Activated naive CD4-positive, alpha-beta T cell (primary cell): ENCODE measurements at places on chromosomes 6 and 20.

DNA sequence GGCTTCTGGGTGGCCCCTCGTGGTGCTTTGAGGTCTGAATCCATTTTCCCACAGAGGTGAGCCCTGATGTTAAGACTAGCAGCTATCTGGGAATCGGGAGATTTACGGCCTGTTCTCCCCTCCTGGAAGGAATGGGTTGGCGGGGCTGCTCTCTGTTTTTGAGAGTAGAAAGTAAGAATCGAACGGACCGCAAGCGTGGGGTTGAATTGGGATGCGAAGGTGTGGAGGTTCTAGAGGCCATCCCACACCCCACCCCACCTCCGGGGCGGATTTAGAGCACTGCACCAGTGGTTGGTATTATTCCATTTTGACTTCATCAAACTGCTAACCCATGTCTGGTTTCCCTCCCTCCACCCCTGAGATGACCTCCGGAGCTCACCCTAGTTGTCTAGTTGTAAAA is 11.5 kb downstream of the PYGB start:
- DNase-seq = no peak

DNA sequence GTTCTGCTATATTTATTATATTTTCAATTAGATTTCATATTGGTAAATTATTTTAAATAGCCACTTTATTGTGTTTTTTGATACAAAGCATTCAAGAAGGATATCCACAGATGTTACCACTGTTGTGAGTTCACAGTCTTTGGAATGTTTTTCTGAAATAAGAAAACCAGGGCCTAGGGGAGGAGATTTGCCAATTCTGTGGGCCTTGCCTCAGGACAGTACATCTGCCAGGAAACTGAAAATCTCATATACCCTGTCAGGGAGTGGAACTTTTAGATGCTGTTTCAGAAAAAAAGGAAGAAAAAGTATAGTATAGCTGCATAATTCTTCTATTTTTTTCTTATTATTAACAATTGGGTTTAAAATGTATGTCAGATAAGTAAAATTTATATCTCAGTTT is 995.9 kb upstream of the ADGRB3 start:
- DNase-seq = no peak

GRCh38 chr6:138330763-138331162 is 46.9 kb upstream of the SMIM28 start:
- no peak for DNase-seq

- DNase-seq = no peak
These were observed 50.4 kb downstream of the CPXM1 start for GRCh38 chr20:2749951-2750490.

DNA sequence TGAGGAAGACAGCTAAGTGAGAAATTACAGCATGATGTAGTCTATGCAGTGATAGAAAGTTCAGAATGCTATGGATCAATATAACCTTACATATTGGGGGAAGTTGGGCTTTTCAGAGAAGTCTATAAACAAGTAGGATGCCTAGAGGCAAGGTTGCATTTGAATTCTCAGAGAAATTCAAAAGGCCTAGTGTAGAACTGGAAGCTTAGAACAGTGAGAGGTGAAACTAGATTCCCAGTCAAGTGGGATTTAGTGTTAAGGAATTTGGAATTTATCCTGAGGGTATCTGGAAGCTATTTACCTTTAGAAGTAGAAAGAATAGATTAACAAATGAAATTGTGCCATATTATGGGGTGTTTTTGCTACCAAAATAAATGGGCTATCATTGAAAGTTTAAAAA is 4.3 kb downstream of the CENPW start:
- no peak for DNase-seq

DNA sequence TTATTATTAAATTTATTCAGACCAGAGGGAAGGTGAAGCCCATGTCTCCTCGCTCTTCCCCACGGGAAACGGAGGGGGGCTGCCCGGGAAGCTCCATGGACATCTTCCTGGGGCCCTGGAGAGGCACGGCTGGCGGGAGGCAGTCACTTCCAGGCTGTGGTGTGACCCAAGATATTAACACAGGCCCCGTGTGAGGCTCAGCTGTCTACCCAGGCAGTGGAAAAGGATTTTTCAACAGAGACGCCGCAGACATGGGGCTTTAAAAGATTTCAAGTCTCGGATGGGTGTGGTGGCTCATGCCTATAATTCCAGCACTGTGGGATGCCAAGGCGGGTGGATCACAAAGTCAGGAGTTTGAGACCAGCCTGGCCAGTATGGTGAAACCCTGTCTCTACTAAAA is 117.9 kb downstream of the ERMARD start:
- no peak for DNase-seq

DNA sequence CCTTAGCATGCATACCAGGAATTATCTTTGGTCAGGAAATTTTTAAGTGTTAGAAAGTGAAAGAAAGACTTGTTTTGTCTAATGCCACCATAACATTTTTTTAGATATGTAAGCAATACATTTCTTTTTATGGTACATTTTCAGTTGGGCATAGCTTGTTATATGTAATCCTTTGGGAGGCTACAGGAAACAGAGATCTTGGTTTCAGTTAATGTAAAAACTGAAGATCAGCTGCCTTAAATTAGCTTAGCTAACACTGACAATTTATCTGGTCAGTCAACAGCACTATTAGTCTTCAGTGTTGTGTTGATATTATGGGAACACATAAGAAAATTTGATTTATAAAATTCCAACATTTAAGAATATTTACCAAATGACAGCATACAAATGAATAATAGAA is 78.6 kb upstream of the SMIM8 start:
- DNase-seq = no peak

- DNase-seq = no peak
These were observed 121.9 kb upstream of the ZFP64 start for GRCh38 chr20:52313341-52313963.

GRCh38 chr20:43985608-43986316 is 71.1 kb downstream of the TOX2 start:
- DNase-seq = no peak

DNA sequence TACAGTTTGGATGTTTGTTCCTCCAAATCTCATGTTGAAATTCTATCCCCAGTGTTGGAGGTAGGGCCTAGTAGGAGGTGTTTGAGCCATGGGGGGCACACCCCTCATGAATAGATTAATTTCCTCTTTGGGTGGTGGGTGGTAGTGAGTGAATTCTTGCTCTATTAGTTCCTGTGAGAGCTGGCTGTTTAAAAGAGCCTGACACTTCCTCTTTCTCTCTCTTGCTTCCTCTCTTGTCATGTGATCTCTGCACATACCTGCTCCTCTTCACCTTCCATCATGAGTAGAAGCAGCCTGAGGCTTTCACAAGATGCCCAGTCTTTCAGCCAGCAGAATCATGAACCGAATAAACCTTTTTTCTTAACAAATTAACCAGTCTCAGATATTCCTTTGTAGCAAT is 340.2 kb upstream of the CHD6 start:
- DNase-seq = no peak

- no peak for DNase-seq
These were observed 51.5 kb downstream of the COL19A1 start for GRCh38 chr6:69917834-69918233.

DNA sequence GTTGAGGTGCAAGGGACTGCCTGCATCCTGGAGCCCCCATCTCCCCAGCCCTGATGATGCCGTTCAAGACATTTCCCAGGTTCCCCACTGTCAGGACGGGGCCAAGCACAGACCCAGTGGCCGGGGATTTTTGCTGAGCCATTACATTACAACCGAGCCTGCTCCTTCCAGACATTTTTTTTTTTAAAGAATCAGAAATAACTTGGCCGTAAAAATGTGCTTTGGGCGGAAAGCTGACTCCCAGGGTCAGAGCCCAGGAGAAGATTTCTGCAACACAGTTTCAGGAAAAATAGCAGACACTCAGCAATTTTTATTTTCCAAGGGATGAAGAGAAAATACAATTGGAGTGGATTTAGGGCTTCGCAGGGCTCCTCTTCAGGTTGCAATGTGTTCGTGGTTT is 87.9 kb downstream of the LRFN2 start:
- no peak for DNase-seq

DNA sequence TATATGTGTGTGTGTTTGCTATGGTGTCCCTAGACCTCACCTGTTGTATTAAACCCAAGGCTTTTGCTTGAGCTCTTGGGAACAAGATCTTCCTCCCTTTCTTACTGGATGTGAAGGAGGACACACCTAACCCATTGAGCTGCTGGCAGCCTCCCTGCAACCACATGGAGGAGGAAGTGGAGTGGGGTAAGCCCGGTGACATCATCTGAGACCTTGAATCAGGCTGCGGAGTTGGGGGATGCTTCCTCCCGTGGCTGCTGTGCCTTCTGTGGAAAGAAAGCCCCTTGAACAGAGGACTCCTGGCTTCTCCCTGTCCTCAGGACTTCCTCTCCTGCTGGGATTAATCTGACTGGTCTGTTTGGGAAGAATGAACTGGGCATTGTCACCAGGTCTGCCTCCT is 3.3 kb downstream of the CST11 start:
- DNase-seq = no peak

DNA sequence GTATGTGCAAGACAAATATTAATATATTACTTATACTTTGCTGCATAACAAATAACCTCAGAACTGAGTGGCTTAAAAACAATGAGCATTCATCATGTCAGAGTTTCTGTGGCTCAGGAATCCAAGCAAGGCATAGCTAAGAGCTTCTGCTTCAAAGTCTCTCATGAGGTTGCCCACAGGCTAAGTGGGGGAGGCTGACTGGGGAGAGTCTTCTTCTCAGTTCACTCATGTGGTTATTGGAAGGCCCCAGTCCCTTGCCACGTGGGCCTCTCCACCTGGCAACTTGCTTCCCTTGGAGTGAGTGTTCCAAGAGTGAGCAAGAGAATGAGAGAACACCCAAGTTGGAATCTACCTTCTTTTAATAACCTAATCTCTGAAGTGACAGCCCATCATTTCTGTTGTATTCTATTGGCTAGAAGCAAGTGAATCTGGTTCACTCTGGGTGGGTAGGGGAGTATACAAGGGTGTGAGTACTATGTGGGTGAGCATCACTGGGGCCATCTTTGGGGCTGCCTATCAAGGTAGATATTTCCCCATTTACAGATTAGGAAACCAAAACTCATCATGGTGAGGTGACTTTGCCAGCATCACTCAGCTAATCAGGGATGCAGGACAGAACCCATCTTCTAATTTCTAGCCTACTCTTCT is 36.0 kb downstream of the DNAH8 start:
- DNase-seq = no peak

GRCh38 chr20:38278763-38279162 is 18.2 kb upstream of the KIAA1755 start:
- no peak for DNase-seq

DNA sequence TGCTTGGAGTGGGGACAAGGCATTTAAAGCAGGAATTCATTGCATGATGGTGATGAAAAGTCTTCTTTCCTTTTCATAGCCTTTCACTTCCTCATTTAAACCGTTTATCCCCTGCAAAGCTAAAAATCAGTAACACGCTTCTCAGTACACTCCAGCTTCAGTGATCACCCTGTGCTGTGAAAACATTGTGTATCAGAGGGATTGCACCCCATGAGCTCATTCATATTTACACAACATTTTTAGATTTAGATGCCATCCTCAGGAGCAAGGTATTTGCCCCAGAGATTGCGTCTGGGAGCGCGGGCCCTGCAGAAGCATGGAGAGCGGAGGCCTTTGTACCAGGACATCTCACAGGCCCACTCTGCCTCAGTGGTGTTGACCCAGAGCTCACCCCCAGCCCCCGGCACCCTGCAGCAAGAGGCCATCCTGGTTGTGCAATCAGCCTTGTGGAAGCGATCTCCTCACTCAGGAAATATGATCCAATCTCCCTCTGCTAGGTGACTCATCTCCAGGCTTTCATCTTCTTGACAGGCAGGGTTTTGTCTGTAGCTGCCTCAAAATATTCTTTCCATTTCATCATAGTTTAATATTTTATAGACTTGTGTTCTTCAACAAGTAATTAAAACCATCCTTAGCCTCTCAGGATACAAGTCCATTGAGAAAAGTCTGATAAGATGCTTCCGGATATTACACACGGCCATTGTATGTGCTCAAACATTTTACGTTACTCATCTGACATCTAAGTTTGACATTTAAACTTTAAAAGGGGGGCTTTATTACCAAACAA is 38.9 kb upstream of the THBS2 start:
- DNase-seq = no peak

DNA sequence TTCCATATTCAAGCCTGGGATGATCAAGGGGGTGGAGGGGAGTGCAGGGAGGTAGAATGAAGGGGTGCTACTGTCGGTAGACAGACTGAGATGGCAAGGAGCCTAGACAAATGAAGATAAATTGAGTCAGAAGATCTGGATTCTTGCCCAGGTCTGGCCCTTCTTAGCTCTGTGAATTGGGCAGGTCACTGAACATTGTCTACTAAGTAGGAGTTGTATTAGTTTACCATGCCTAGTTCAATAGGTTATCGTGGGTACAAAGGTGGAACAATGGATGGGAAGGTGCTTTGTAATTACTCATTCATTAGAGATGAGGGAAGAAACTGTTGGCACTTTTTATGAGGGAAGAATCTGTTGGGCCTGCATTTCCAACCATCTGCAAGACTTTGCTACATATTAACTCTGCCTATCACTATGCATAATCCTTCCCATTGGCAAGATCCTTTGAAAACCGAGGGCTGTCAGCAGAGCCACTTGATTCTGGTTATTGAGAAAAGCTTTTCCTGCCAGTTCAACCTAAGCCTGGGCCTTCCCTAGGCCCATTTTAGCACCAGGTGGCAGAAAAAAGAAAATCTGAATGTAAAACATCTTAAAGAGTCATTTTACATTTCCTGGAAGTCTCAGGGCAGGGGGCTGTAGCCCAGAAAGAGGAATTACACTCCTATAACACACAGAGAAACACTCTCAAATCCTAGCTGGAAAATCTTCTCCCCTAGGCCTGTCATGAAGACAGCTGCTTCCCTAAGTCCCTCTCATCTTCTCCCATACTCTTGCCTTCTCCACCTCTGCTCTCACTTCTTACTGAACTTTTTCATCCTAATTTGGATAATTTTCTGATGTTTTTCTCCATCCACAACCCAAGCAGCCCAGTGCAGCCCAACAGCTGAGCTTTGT is 103.5 kb downstream of the CD24 start:
- no peak for DNase-seq

- no peak for DNase-seq
These were observed 8.8 kb upstream of the MYT1 start for GRCh38 chr20:64155258-64156135.

DNA sequence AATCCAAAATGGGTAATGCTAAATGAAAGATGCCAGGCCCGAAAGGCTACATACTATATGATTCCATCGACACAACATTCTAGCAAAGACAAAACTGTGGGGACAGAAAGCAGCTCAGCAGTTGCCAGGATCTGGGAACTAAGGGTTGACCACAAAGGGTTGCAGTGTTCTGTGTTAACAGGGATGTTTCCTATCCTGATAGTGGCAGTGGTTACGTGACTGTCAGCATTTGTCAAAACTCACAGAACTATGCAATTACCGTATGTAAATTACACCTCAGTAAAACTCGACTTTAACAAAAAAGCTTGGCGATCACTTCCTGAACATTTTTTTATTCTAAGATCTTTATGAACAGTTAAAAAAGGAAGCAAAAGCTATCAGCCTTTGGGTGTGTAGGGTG is 83.9 kb downstream of the BANF2 start:
- no peak for DNase-seq
